ENCODE measurements at places on chromosomes 16 and 17.
A peak's percentile ranks its signal among the peaks of the same experiment; 100 is the strongest.

- DNase-seq = no peak
Observed at GRCh38 chr16:9545522-9546437, 454.3 kb downstream of the HAPSTR1 start.

DNA sequence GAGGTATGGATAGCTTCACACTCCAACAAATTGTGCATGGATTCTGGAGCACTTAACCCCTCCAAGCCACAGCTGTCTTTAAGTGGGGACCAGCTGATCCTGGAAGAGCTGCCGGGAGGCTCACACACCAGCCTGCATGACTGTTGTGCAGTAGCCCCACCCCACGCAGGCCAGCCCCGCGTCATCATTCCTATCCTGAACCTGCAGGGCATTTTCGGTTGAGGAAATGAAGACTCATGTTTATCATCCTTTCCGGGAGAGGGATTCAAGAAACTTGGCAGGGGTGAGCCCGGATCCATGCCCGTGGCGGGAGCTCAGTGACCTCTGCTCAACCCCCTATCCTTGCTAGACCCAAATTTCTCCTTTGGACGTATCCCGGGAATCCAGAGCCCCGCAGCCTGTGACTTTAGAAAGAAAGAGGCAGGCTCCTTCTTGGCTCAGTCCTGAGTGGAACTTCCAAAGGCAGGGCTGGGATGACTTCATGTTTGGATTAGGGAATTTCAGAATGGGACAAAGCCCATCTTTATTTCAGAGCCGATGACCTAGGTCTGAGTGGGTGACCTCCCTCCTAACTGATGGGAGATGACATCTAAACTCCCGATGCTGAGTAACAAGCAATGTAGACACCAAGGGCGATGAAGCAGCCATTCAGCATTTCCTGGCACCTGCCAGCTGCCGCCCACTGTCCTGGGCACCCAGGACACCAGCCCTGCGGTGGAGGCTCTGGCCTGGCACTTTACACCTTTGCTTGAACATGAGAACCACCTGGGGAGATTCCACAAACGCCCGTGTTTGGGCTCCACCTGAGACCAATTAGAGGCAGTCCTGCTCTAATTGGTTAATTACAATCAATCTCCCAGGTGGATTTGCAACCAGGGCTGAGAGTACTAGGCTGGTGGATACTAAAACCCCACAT is 43.3 kb upstream of the CMIP start:
- DNase-seq = peak; percentile 80

DNA sequence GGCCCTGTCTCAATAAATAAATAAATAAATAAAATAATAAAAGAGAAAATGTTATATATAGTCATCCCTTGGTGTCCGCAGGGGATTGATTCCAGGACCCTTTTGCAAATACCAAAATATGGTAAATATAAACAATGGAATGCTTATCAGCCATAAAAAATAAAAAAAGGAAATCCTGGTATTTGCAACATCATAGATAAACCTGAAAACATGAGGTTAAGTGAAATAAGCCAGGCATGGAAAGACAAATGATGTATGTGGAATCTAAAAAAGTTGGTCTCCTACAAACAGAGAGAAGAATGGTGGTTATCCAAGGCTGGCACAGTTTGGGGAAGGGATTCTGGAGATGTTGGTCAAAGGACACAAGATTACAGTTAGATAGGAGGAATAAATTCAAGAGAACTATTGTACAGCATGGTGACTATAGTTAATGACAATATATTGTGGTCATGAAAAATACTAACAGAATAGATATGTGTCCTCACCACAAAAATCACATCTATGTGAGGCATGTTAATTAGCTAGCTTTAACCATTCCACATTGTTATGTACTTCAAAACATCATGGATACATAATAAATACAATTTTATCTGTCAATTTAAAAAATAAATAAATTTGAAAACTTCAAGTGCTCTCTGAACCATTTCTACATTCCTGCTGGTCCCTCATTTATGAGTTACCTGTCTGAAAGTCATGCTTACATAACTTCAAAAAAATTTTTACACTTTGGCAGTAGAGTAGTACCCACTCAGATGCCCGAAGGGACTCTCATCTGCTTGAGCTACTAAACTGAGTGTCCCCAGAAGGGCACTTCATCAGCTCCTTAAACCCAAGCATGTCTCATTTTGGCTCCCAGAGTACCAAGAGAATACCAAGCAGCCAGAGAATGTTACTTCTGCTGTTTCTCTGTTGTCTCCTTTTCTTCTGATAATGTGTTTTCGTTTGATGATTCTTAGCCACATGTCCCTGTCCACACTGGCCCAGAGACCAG is 26.6 kb downstream of the N4BP1 start:
- DNase-seq = no peak

GRCh38 chr17:77542011-77542410 is 401.2 kb downstream of the SEC14L1 start:
- DNase-seq = no peak

DNA sequence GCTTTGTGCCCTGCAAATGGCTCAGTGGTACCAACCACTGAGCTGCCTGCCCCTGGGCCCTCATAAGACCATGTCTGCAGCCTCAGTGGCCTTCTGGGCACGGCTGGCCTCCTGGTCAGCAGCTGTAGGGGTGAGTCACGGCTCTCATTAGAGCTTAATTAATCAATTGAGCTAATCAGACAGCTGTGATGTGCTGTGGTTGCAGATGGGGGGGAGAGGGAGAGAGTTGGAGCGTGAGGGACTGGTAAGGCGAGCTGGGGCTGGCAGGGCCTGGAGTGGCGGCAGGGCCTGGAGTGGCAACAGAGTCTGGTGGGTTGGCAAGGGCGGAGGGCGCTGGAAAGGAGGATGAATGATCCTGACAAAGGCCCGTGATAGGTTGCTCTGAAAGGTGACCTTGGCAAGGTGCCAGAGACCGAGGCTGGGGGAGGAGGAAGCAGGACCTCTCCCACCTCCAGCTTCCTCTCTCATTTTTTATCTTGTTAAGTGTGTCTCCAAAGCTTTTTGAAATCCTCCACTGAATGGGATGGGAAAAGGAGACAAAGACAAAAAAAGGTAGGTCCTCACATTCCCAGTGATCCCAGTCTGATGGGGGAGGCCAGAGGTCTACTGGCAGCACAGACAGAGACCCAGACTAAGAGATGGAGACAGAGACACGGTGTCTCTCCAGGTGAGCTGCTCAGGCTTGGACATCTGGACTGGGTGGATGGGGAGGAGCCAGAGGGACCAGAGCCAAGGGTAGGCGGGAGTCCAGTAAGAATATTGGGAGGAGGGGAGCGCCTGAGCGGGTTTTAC is 41.6 kb downstream of the DCAKD start:
- no peak for DNase-seq

- DNase-seq = no peak
Observed at GRCh38 chr17:49915670-49916069, 53.3 kb upstream of the DLX4 start.

- no peak for DNase-seq
Observed at GRCh38 chr17:6915620-6916019, 80.2 kb upstream of the ALOX12 start.

DNA sequence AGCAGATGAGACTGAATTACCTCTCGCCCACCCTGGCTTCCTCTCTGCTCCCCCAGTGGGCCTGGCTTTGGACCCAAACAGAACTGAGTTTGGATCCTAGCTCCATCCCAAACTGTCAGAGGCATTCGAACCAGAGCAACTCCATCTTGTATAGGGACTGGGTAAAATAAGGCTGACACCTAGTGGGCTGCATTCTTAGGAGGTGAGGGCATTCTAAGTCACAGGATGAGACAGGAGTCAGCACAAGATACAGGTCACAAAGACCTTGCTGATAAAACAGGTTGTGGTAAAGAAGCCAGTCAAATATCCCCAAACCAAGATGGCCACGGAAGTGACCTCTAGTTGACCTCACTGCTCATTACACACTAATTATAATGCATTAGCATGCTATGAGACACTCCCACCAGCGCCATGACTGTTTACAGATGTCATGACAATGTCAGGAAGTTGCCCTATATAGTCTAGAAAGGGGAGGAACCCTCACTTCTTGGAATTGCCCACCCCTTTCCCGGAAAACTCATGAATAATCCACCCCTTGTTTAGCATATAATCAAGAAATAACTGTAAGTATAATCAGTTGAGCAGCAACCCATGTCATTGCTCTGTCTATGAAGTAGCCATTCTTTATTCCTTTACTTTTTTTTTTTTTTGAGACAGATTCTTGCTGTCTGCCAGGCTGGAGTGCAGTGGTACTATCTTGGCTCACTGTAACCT is 44.4 kb downstream of the LYRM1 start:
- peak; percentile 29 for DNase-seq

DNA sequence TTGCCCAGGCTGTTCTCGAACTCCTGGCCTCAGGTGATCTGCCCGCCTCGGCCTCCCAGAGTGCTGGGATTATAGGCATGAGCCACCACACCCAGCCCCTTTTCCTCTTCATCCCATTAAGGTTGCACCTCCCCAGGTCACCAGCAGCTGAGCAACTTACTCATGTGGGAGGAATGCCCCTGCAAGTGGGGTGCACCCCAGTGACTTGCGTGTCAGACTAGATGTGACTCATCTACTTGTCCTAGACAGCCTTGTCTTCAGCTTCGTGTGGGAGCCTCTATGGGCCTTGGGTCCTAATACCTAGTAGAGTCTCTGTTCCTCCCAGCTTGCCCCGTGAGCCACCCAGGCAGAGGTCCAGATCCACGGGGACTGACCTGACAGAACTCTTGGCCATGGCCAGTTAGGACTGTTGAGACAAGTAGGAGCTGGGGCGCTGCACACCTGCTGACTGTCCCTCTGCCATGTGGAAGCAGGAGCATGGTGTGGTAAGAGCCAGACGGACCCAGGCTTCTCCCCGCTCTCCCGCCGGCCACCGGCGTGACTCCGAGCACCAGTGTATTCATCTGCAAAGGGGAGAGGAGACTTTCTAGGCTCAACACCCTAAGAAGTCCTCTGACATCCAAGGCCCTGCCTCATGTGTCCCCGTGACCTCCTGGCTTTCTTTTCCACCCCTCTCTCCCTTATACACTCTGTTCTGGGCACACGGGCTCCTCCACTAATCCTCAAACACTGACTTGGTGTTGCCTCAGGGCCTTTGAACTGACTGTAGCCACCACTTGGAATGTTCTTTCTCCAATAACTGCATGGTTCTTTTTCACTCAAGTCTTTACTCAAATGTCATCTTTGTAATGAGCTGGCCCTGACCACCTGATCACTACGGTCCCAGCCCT is 11.6 kb upstream of the CBX4 start:
- DNase-seq = peak; percentile 89

- no peak for DNase-seq
Observed at GRCh38 chr17:71251951-71252350, 868.9 kb upstream of the SOX9 start.

Measured in H4 (cell line).